SHP77 treated with DMSO at 0.1 percent for 48 hours (cell line): ENCODE measurements at places on chromosomes 1 and 21.

DNA sequence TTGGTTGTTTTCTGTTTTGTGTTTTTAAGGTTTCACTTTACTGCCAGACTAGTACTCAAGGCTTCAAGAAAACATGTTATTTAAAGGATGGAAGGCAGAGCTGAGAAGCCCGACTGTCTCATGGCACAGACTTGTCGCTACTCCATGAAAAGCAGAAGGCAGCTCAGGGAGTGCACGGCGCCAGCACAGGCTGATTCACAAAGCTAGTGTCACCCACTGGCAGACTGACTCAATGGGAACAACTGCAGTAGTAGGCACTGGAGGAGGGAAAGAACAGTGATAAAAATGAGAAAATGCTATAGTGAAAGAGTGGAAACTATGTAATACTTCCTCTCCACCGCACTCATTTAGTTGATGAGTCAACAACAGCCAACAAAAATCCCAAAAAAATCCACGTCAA, 14.7 kb downstream of the HSF2BP start:
- DNase-seq = no peak

- no peak for DNase-seq
Measured at GRCh38 chr1:239368436-239369109, 17.8 kb upstream of the CHRM3 start.

DNA sequence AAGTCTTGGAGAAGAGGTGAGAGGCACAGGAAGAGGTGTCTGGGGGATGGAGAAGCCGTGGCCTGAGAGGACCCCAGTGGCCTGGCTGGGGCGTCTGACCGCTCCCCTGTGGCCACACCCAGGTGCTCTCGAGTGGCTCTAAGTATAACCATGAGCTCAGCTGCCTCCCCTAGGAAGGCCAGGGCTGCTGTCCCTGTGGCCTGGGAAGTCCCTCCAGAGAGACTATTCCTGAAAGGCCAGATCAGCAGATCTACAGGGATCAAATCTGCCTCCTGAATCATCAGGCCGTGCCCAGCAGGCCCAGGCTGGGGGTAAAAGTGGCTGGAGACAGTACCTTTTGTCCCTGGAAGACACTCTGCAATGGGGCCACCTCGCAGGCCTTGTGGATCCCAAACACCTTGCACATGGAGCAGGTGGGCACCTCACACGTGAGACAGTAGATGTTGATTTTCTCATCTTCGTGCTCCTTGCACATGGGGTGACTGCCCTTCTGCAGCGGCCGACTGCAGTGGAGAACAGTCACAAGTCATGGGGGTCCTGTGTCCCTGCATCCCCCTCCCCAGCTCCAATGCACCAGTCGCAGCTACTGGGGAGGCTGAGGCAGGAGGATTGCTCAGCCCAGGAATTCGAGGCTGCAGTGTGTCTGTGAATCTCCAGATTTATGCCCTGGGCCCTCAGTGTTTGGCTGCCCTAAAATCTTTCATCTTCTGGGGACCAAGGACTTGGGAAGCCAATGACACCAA, 6.4 kb downstream of the TRIM63 start:
- no peak for DNase-seq

DNA sequence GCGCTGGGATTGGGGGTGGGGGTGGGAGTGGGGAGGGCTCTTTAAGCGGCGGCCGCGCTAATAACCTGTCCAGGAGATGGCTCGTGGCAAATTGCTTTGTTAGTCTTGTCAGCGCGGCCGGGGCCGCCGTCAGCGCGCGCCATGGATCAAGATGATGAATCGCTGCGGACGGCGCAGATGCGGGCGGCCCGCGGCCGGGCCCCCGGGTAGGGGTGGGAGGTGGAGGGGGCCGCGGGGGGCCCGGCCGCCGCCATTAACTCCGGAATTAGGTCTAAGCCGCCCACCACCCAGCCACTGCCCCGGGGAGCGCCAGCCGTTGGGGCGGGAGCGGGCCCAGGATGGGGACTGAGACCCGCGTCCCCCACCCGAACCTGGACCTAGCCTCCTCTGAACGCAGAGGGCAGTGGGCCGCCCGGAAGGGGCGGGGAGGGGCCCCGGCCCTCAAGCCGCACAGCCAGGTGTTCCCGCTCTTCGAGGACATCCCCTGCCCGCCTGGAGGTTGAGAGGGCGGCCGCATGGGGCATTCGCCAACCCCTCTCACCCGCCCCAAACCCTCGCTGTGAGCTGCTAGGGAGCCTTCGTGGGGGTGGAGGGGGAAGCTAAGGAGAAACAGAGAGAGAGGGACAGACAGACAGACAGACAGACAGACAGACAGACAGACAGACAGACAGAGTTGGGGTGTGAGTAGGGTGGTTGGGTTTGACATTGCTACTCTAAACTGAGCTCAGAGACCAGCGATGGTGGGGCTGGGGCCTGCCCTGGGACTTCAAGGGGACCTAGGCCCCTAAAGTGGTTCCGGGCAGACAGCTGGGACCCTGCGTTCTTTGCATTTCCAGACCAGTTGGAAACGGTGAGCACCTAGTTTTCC, 3.8 kb upstream of the DMBX1 start:
- DNase-seq = no peak

DNA sequence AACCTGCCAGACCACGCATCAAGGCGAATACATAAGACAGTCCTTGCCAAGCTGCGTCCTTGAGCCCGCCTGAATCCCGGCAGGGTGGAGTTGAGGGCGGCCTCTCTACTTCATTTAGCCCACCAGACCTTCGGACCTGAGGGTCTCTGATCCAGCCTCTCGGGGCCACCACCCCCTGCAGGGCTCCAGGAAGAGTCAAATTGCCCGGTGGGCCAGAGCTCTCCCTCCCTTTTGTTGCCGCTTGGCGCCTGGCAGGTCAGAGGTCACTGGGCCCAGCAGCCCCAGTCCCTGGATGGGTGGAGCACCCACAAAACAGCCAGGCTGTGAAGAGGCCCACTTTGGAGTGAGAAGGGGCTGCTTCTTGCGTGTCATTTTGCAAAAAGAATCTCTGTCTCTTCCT, 9.0 kb downstream of the GNG4 start:
- DNase-seq = no peak

GRCh38 chr1:65179148-65179547, 31.1 kb downstream of the AK4 start:
- DNase-seq = no peak

DNA sequence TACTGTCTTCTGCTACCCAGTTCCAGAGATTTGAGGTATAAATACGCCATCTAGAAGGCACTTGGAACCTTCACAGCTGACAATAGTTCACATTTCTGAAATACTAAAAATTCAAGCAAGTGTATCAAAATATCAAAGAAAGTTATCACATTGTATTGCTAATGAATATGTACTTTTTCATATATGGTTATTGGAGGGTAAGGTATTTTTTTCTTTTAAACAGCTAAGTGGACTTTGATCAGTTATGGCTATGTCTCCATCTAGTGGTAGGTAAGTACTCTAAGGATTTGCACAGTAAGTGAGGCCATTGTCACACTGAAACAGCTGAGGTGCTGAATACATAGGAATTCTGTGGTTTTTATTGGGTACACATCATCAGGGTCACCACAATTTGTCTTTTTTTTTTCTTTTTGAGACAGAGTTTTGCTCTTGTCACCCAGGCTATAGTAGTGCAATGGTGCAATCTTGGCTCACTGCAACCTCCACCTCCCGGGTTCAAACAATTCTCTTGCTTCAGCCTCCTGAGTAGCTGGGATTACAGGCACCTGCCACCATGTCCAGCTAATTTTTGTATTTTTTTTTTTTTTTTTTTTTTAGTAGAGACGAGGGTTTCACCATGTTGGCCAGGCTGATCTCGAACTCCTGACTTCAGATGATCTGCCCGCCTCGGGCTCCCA, 49.1 kb upstream of the CR2 start:
- peak; percentile 34 for DNase-seq

DNA sequence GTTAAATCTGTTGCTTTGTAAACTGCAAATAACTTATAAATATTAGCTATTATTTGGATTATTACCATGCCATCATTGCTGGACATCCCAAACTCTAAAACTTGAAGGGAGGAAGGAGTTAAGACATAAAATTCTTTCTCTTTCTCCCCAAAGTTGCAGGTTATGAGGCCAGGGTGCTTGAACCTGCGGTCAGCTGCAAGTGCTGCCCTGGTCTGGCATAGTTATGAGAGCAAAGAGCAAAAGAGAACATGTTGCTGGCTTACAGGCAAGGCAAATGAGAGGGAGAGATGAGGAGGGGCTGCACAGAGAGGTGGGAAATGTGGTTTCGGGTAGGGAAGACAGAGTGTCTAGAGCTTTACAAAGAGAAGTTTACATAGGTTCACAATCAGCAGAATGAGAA, 30.8 kb downstream of the GADD45A start:
- no peak for DNase-seq

DNA sequence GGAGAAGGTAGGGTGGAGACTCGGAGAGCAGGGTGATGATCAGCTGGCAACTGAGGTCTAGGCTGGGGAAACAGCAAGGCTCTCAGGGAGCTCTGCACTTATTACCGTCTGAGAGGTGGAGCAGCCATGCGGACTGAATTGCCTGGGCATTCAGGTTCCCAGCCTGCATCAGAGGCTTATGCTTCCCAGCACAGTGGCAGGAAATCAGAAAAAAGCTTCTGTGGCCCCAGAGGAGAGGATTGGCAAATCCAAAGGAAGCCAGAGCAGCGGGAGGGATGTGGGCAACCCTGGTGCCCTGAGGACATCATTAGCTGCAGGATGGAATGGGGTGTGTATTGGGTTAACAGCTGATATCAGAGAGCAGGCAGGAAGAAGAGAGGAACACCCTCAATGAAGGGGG, 374.1 kb upstream of the POU3F1 start:
- no peak for DNase-seq

DNA sequence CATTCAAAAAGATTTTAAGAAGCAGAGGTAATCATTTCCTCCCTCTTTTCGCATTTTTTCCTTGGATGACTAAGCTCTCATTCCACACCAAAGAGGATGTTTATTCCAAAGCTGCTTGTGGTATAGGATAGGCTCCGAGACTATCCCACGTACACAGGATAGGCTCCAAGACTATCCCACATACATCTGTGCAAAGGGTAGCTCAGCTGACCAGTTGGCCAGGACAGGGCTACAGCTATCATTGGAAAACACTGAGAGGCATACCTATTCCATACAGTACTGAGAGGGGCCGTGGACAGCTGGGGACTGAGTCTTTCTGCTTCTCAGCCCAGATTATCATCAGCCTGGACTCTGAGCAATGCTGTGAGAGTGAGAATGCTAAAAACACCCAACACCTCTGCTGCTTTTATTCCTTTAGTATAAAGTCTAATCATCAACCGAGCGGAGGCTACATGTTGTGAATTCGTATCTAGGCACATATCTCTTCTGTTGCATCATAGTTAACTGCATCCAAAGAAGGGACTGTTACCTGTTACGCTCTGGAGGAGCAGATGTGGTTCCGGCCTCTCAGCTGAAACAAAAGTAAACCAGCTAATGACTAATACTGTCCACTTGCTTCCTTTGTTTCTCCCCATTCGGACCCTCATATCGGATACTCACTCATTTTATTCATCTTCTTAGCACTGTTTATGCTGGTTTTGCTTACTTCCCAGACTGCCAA, 141.0 kb downstream of the TNFSF18 start:
- DNase-seq = no peak

DNA sequence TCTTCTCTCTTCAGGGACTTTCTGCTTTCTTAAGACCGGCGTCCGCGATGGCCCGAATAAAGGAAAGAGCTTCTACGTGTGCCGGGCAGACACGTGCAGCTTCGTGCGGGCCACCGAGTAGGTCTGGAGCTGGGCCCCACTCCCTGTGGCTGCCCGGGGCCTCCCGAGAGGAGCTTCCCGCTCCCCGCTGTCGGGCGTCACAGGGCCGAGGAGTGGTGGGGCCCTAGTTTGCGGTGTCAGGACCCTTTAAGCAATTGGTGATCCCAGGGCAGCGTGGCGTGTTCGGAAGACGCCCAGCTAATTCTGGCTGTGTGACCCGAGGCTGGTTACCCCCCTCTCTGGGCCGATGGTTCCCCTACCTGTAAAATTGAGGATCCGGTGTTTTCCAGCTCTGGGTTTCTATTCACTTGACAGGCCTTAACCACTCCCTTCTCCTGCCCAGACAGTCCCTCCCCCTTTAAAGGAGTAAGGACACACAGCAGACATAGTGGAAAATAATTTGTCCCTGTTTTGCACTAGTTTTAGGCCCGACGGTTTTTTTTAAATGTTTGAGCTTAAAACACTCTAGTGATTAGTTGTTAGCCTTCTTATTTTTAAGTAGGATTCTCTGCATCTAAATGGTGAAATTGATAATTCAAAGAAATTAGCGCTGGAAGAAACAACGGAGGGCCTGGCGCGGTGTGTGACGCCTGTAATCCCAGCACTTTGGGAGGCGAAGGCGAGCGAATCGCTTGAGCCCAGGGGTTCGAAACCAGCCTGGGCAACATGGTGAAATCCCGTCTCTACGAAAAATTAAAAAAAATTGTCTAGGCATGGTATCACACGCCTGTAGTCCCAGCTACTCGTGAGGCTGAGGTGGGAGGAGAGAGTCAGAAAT, 553 bp downstream of the TTF2 start:
- no peak for DNase-seq

DNA sequence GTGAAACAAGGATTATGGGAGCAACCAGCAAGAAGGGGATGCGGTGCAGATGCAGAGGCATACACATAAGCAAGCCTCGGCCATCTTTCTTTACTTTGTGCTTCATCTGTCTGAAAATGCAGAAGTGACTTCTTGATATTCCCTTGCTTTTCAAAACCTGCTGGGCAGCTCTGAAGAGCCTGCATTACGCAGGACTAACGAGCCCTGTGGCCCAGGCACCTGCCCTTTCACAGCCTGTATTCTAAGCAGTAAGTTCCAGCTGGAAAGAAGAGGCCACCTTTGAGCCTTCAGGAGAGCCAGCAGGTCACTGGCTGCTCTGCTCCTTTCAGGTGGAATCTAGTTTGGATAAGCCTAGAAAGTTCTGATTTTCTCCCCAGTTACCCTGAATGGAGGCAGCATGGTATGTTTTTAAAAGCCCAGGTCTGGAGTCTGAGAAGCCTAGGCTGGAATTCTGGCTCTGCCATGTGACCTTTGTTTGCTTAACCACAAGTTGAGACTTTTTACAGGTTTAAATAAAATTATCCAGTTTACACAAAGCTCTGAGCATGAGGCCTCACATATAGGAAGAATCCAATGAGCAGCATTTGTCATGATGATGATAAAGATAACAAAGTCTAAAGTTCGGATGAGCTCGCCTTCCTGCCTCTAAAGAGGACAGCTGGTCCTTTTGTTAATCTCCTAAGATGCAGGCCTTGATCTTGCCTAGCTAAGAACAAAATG, 122.9 kb downstream of the UBR4 start:
- DNase-seq = no peak

DNA sequence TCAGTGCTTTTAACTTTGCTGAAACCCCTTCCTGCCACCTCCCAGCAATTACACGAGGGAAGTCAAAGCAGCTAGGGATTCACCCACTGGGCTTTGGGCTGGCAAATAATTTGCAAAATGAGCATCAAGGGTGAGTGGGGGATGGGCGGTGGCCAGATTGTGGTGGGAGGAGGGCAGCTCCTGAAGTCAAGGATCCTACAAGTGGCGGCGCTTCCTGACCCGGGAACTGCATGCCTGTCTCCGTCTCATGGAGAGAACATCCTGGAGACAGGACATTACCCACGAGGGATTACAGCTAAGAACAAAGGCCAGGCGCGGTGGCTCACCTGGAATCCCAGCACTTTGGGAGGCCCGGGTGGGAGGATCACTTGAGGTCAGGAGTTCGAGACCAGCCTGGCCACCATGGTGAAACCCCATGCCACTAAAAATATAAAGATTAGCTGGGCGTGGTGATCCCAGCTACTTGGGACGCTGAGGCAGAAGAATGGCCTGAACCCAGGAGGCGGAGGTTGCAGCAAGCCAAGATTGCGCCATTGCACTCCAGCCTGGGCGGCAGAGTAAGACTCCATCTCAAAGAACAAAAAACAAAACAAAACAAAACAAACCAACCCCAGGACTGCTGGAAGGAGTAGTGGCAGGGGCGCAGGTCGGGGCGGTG, 12.9 kb downstream of the TTC34 start:
- DNase-seq = no peak
